ENCODE measurements at places on chromosomes 16 and 17.

- DNase-seq = no peak
Measured at GRCh38 chr16:1510941-1511351, 17.8 kb downstream of the TELO2 start.

- DNase-seq = no peak
Measured at GRCh38 chr16:17940584-17941364, 395.8 kb downstream of the NPIPA8 start.

DNA sequence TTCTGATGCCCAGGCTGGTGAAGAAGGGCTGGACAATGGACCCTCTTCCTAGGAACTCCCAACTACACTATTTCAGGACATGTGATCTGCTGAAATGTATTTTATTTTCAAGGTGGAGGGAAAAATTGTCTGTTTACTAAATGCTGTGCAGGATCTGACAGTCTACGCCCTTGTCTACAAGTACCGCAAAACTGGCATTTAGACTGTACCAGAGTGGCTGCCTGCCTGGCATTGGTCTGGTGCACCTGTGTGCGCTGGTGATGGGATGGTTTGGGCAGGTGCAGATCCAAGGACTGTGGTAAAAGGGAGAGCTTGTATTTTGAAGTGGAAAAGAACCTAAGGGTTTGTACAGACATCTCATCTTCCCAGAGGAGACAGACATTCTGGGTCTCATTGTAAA, 79.7 kb downstream of the AIPL1 start:
- DNase-seq = no peak

GRCh38 chr17:73791631-73792030, 147.4 kb upstream of the SDK2 start:
- DNase-seq = no peak

GRCh38 chr17:10631048-10631700, 25.9 kb downstream of the MYH3 start:
- peak; percentile 40 for DNase-seq

DNA sequence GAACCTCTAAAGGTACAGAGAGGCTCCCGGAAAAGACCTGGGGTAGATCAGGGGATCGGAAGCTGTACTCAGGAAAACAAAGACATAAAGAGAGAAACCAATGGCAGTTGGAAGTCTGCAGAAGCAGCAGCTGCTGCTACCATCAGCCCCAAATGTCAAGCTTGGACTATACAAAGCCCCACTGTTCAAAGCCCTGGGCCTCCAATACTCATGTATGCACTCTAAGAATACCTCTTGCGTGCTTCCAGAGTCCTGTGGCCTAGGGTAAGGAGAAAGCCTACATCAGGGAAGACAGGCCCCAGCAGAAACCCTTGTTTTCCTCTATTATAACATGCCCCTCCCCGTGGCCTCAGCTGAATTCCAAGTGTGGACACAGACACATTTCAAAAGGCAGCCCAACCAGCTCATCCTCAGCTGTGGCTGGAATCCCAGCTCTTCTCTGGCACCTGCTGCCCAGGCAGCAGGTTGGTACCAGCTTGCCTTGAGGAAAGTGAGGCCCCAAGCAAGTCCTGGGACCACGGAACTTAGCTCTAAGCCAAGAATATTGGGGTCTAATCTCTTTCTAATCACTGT, 19.3 kb upstream of the MTMR4 start:
- DNase-seq = no peak

Measured in fibroblast of the aortic adventitia (primary cell).